NCI-H187 treated with DMSO at 0.1 percent for 48 hours (cell line): ENCODE measurements at places on chromosomes 6 and 20.

- no peak for DNase-seq
These were observed 621.5 kb downstream of the QKI start for GRCh38 chr6:164035900-164036485.

GRCh38 chr6:25359191-25359861, 80.2 kb downstream of the CARMIL1 start:
- no peak for DNase-seq

DNA sequence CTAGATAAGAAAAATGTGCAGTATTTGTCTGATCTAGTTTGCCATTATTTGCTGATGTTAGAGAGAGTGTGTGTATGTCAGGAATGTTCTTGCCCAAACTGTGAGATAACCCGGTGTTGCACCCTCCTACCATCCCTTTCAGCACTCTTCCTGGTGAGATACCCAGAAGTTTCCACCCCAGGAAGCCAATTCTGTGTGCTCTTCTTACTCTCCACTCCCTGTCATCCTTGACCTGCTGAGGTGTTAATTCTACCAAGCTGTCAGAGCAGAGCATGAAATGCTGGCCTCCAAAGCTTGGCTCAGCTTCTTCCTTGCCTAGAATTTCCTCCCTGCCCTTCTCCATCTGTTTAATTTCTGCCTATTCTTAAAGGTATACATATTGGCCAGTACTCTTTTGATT, 237.3 kb upstream of the CNR1 start:
- DNase-seq: no peak

- DNase-seq: no peak
These were observed 63.7 kb downstream of the PHACTR2 start for GRCh38 chr6:143741480-143741879.

DNA sequence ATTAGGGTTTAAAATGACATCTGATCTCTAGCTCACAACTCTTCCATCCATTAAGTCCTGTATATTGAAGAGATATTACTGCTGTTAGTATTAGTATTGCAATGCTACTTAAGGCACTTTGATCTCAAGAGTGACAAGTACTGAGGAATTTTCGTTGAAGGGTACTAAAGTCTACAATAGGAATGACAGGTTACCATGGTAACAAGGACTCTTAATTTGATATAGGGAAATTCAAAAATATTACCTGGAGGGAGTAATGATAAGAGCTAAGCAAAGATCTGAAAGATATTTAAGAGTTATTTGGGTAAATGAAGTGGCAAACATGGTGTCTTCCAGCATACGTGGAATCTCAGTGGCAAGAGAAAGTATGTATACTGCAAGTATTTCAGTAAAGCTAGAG, 518.0 kb upstream of the SLC35B3 start:
- no peak for DNase-seq

GRCh38 chr6:25122622-25123237, 156.4 kb upstream of the CARMIL1 start:
- no peak for DNase-seq
